ENCODE measurements at places on chromosomes 5 and 9.

- no peak for DNase-seq
Observed at GRCh38 chr9:95815133-95815532, 60.4 kb upstream of the ERCC6L2 start.

DNA sequence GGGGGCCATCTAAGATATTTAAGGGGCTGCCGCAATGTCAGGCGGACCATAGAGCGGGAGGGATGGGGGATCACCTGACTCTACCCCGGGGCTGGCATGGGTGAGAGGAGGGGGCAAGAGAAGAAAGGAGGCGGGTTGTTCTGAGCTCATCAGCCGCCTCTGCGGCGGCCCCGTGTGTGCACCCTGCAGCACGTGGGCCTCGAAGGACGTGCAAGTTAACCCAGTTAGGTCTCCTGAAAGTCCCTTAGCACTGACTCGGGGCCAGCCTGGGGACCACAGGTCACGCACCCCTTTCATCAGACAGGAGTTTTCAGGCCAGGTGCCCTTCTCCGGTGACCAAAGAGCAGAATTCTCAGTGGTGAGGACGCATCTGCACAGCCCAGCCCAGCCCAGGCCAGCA, 58.0 kb downstream of the UBE2QL1 start:
- no peak for DNase-seq

DNA sequence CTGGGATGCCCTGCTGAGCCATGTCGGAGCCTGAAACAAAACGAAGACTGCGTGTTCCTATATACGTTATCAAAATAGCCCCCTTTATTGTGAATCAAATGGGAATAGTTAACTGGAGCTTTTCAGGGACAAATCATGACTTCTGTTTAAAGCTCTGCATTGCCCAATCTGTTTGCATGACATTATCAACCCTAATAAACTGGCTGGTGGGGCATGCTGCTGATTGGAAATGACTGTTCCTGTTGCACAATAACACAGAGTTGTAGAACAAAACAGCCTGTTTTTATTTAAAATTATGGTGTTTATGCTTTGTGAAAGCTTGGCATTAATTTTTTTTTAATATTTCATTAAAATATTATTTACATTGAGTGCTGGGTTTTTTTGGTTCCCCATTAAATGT, 215.5 kb downstream of the TMEM167A start:
- DNase-seq, result no peak

- DNase-seq, result no peak
Observed at GRCh38 chr5:160342413-160342941, 27.9 kb downstream of the C1QTNF2 start.

GRCh38 chr9:122053064-122053463, 40.0 kb downstream of the TTLL11 start:
- no peak for DNase-seq

DNA sequence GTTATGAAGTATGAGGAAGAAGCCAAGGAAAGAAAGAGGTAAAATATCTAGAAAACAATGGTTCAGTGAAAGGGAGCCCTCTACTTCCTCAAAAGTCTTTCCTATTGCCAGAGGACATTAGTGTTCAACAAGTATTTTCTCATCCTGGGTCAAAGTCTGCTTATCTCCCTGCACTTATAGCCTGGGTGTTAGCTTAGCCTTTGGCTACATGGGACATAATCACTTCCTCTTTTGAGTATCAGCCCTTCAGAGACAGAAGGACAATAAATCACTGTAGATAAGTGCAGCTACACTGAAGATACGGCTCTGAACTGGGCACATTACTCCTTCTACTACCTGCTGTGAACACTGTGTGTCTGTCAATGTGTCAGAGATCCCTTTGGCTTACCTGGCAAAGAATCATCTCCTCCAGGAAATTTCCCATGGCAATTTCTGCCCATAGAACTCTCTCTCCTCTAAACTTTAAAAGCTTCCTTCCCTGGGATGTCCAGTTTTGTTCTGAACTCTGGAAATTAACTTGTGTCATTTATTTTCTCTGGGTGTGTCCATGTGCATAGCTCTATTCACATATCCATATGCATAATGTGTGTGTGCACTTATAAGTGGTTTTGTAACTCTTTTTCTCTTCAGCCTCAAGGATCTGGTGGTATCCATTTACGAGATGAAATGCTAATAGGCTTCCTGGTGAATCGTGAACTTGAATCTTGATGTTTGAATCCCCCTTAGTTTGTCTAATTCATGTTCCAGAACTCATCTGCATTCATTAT, 30.0 kb upstream of the RECK start:
- no peak for DNase-seq

DNA sequence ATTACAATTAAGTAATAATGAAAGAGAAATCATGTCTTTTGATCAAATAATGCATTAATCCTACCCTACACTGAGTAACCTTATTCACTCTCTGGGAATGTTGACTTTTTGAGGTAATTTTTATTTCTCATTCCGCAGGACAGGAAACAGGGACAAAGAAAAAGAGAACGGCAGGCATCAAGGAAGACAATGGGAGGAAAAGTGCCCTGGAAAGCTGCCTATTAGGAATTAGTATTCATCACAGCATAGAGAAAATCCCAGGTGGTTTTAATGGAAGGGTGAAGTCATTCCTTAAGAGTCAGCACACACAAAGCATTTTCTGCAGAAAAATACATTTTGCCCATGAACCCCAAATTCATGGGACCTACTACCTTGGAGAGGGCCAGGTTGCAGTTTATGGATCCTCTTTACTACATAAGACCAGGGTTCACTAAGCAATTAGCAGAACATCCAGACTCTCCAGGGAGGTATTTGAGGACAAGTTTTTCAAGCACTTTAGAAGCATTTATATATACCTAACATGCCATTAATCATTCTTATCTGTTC, 9.4 kb downstream of the FSTL4 start:
- no peak for DNase-seq

DNA sequence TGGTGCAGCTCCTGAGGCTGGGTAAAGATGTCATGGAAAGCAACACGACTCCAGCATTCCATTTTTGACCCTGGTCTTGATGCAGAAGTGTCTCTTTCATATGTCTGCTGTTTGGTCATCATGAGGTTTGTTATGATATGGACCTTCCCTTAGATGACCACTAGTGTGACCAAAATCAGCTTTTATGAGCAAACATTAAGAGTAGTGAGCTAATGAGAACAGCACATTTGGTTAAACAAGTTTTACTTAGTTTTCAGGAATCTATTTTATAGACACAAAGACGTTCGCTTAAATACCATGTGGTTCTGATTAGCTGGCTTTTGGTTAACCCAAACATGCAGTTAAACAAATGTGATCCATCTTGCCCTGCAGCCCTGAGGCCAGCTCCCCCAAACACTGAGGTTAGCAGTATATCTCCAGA, 56.7 kb upstream of the ACTBL2 start:
- DNase-seq, result no peak

GRCh38 chr5:135066781-135067180, 32.8 kb upstream of the PITX1 start:
- no peak for DNase-seq

DNA sequence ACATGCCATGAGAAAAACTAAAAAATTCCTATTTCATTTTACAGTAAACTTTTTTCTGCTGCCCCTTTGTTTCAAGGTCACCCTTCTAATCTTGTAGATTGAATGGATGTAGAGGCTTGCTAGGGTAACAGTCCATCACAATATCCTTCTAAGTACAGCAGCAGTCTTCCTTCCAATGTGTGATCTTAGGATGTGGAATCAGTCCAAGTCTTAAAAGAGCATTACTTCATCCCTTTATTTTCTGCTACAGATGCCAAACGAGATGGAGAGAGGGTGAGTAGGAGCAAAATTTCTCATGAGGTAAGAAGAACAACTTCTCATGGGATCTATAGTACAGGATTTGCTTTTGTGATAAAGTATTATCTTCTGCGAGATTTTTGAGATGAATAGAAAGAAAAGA, 704 bp upstream of the IL33 start:
- DNase-seq, result no peak

DNA sequence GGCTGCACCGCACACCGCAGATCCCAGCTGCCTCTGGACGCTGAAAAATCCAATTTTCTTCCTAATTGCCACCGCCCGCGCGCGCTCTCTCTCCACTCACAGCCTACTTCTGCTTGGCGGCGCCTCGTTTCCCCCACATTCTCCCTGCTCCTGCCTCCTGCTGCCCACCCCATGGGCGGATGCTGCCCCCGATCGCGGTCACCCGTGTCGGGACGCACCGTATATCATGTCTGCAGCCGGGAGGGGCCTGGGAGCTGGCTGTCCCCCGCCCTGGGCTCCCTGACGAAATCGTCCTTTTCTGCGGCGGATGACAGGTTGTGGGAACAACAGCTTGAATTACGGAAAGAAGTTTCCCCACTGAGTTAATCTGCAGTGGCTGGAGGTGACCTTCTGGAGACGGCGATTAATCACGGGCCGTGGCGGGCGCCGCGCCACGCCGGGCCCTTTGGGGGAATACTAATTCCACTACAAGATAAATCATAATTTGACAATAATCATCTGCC, 36.3 kb upstream of the PSD2 start:
- DNase-seq, result no peak

GRCh38 chr9:78030553-78031443, 813 bp downstream of the GNAQ start:
- peak; percentile 45 for DNase-seq

GRCh38 chr5:175060257-175060656, 335.9 kb downstream of the MSX2 start:
- DNase-seq, result no peak

DNA sequence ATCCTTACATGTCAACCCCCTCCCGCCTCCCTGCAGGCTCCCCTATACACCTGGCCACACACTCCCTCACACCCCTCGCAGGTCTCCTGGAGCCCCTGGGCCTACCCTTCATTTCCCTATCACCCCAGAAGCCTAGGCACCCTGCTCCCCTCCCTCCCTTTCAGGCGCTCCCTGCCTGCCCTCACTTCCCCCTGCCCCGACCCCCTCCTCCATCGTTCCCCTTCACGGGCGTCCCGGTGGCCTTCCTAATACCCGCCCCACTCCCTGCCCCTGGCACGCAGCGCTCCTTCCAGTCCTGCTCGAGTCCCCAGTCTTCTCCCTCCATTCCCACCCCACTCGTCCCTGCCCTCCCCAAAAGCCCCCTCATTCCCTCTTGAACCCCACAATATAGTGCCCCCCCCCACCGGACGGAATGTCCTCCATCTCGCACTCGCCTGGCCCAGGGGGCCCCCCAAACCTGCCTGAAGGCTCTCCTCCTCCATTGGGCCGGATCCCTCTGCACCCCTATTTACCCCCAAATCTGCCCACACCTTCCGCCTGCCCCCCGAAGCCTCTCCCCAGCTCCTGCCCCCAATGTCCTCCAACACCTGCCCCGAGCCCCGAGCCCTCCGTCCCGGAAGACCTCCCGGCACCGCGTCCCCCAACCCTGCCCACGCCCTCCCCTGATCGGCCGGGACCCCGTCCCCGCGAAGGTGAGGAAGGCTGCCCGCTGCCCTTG, 746 bp downstream of the STRBP start:
- no peak for DNase-seq

DNA sequence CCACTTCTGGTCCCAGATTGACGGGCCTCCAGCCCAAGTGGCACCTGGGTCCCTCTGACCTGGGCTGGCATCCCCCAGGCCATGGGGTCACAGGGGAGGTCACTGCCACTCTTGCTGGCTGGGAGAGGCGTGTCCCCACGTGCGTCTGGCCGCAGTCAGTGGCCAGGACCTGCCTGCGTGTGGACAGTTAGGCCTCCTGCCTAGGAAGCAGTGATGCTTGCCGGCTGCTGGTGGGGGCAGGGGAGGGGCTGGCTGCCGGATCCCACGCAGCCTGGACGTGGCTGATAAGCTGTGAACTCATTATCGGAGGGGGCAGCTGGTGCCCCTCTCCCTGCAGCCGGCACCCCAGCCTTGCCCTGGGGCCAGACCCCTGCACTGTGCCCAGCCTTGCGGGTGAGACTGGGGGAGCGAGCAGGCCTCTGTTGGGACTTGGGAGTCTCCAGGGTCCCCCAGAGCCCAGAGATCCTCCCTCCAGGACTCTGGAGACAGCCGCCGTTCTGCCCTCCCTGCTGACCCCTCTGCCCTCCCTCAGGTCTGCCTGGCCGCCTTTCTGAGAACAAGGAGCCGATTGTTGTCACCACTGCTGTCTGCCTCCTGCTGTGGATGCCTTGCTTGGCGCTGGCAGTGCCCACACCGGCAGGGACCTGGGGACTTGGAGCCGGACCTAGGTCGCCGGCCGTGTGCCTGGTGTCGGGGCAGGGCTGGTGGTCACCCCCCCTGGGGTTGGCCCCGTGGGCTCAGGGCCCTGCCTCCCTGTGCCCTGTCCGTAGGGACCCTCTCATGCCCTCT, 12.3 kb downstream of the RXRA start:
- no peak for DNase-seq

Measured in activated T-cell treated with anti-CD3 and anti-CD28 coated beads for 24 hours (primary cell).